Stimulated activated CD4-positive, alpha-beta T cell treated with anti-CD3 and anti-CD28 coated beads, Interleukin-15, amount 100 ng/mL, for 1 hour (primary cell): ENCODE measurements at places on chromosomes 3 and 15.

DNA sequence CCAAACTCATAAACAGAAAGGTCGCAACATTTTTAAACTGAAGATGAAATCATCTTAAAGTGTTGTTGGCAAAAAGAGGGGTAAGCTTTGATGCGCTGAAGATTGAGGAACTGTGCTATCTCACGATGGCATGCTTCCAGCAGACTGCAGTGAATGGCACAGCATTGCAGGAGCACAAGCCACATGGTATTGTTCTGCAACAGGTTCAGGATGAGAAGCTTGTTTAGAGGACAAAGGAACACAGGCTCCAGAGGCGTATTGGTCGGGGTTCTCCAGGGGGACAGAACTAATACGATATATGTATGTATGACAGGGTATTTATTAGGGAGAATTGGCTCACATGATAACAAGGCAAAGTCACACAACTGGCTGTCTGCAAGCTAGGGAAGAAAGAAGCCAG lies 13.8 kb upstream of the PLD1 start:
- no peak for DNase-seq

DNA sequence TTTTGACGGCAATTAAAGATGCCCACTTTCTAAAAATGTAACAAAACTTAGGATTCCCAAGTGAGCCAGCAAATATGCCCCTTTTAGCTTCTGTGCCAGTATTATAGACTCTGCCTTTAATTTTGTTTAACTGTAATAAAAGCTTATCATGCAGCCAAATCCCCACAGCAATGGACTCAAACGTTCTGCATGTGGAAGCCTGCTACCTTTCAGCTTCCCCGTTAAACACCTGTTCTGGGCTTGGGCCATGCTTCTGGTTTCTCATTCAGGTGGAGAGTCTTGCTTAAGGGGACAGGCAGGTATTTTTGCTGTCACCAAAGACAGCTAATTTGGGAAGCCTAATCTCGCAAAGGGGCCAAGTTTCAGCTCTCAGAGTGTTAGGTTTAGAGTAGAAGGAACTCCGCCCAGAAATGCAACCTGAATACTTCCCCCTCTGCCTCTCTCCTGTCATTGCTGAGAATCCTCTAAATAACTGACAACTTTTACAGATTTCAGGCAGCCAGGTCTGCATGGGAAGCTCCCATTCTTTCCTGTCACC lies 399.4 kb upstream of the ATP11B start:
- no peak for DNase-seq

GRCh38 chr15:62606376-62607113 lies 436.0 kb upstream of the TPM1 start:
- DNase-seq = no peak

DNA sequence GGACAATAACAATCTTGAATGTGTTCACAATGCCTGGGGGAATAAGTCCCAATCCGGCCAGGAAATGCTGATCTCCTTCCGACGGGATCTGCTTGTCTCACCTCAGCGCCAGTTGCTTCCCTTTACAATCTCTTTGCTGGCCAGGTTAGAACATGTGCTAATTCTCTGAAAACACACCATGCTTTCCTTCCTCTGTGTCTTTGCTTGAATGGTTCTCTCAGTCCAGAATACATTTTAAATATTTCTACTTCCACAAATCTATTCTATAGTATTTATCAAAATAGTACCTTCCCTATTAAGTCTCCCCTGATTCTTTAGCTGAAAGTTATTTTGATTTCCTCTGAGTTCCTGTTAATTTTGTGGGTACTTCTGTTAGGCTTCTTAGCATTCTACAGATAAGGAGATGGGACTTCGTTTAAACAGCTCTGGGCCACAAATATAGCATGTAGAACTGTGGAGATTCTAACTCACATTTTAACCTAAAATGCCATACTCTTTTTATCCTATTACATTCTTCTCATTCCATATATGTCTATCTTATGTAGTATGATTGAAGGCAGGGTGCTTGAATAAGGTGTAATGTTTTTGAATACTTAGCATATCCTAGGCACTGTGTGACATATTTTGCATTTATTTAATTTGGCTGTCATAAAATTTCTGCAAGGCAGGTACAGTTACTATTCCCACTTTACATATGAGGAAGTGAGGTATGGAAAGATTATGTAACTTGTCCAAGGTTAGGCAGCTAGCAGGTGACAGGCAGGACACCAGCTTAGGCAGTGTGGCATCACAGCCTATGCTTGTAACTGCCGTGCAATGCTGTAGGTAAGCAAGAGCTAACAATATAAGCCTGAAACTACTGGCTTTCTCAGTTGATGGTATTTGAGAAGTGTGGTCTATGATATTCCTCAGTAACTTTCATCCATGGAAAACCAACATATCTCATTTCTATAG lies 299.8 kb downstream of the LPP start:
- no peak for DNase-seq

DNA sequence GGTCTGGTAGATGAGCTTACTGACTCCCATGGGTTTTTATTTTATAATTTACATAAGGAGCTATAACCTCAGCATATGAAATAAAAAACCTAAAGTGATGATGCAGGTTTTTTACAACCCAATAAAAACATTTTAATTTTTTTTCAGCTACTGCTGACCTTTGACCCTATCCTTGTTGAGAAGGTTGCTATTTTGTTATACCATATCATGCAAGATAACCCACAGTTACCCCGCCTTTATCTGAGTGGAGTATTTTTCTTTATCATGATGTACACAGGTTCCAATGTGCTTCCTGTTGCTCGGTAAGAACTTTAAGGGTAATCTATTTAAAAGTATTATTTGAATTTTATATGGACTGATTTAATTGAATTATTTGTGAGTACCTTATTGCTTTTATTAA lies 70.8 kb downstream of the DNAJC13 start:
- no peak for DNase-seq

GRCh38 chr3:40763807-40764206 lies 239.0 kb downstream of the ZNF621 start:
- no peak for DNase-seq

GRCh38 chr15:27499191-27499590 lies 528.2 kb downstream of the GABRG3 start:
- no peak for DNase-seq

DNA sequence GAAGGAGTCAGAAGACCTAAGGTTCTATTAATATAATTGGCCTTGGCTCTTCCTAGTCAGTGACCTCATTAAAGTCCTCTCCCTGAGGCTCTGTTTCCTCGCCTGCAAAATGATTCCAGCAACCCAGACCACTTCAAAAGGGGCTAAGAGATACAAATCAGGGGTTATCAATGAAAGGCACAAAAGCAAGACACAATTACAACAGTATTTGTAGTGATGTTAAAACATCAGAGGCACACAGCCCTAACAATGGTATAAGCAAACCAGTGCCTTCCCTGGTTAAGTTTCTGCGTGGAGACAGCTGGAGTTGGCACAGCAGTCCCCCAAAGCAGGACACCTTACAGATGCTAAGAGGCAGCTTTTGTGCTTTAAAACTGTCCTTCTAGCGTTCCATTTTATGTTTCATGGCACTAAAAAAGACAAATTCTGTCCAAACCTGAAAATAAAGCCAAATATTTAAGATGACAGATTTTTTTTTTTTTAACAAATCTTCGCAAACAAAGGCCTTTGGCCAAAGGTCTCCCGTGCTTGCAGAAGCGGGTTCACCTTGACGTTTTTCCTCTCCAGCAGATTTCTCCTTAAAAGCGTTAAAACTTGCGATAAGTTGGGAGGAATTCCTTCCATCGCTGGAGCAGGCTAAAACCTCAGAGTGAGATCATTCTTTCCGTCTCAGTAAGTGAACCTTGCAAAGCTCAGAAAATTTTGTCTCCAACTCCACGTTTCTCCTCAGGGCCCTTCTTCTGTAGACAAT lies 999 bp downstream of the ZNF280D start:
- DNase-seq = no peak

- no peak for DNase-seq
Measured at GRCh38 chr3:66017591-66017990, 21.1 kb downstream of the MAGI1 start.

DNA sequence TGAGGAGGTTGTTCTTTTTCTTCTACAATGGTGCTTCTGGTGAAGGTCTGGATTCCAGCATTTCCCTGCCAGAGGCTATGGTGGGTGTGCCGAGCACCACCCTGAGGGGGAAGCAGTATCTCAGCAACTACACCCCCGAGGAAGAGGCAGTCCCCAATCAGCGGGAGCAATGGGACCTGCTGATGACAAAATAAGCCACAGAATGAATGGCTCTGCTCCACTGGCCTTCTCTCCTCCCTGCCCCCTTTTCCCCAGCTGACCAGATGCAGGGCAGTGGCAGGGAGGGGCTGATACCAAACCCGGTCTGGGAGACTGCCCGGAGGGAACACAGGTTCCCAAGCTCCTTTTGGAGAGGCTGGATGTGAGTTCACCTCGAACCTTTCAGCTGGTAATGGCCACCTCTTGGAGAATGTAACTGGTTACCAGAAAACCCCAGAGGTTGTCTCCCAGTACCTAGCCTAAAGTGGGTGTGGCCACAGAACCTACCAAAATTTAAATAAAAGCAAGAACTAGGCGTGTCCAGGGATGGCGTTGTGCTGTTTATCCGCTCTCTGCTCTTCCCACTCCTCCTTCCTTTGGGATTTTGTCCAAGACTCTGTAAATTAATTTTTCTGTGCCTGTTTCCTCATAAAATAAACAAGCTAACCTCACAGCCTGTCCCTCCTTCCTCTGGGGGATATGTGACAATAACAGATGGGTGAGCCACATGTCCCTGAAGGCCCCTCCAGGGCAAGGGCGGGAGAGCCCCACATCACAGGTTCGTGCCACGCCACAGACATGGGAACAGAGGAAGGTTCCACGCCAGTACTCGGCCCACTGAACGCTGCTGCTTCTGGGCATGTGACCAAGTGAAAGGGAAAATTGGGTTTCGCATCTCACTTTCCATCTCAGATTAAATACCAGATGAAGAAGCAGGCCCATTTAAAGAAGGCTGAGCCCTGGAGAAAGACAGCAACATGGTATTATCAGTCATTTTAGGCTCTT lies 35.1 kb upstream of the SPTBN5 start:
- DNase-seq = no peak

DNA sequence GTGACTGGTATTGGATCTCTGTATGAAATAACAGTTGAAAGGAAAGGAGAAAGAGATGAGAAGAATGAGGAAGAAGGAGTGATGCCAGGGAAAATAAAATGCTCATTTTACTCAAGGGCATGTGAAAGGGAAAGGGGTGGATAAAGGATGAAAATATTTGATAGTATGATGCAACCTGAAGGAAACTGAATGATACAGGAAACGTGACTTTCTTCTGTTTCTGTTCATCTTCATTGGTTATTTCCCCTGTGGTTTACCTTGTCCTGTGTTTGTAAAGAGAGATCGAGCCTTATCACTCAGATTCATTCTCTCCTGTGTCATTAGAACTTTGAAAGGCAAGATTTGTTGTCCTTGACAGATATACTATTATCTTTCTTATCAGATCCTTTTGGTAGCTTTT lies 243.6 kb upstream of the SLITRK3 start:
- no peak for DNase-seq

- no peak for DNase-seq
Measured at GRCh38 chr3:113287803-113288648, 76.7 kb downstream of the BOC start.

GRCh38 chr3:187183210-187183862 lies 13.9 kb upstream of the RTP1 start:
- DNase-seq = no peak
